ENCODE measurements at places on chromosomes 13 and 19. TPM values are rescaled to one million over a fixed set of nuclear protein-coding genes. Genes with fewer than 3 reads are reported as not detected.
A peak's percentile ranks its signal among the peaks of the same experiment; 100 is the strongest.

GRCh38 chr13:111475488-111475887, 155.0 kb downstream of the TEX29 start:
- H3K27me3 ChIP-seq: no peaks in the 10 kb centered on the region
- DNase-seq: no peak
- no peak overlapping the region for H3K4me3 ChIP-seq
- H3K4me1 ChIP-seq: no peaks in the 10 kb centered on the region
- no peaks in the 10 kb centered on the region for H3K36me3 ChIP-seq
- H3K27ac ChIP-seq: no peak overlapping the region

GRCh38 chr13:106187501-106188095, 347.9 kb downstream of the EFNB2 start:
- no peak overlapping the region for H3K4me3 ChIP-seq
- DNase-seq: no peak

- H3K27ac ChIP-seq: no peak overlapping the region
- H3K4me3 ChIP-seq: no peak overlapping the region
- no peaks in the 10 kb centered on the region for H3K27me3 ChIP-seq
- peaks cover 63% of the 10 kb centered on the region for H3K36me3 ChIP-seq
Observed at GRCh38 chr13:48255954-48256353, 22.9 kb downstream of the ITM2B start.

- H3K36me3 ChIP-seq: peaks cover 15% of the 10 kb centered on the region
- H3K27ac ChIP-seq: no peak overlapping the region
- no peaks in the 10 kb centered on the region for H3K27me3 ChIP-seq
- H3K4me1 ChIP-seq: peaks cover 24% of the 10 kb centered on the region
Observed at GRCh38 chr13:99471221-99472121, 29.8 kb upstream of the TM9SF2 start.

- no peak overlapping the region for H3K4me3 ChIP-seq
- no peak for DNase-seq
- H3K4me1 ChIP-seq: peaks cover 5% of the 10 kb centered on the region
- no peaks in the 10 kb centered on the region for H3K27me3 ChIP-seq
- no peak overlapping the region for H3K27ac ChIP-seq
Observed at GRCh38 chr13:98284679-98285078, 107.6 kb upstream of the RNF113B start.

- peak overlapping the region; percentile 16 for H3K27ac ChIP-seq
- H3K27me3 ChIP-seq: no peaks in the 10 kb centered on the region
- no peak overlapping the region for H3K4me3 ChIP-seq
Observed at GRCh38 chr19:17739121-17739875, 12.0 kb upstream of the FCHO1 start.

- H3K27ac ChIP-seq: no peak overlapping the region
- no peak for DNase-seq
- no peaks in the 10 kb centered on the region for H3K36me3 ChIP-seq
- no peak overlapping the region for H3K4me3 ChIP-seq
- H3K27me3 ChIP-seq: no peaks in the 10 kb centered on the region
- H3K4me1 ChIP-seq: peaks cover 20% of the 10 kb centered on the region
Observed at GRCh38 chr13:95226932-95227695, 74.1 kb downstream of the ABCC4 start.

- H3K4me3 ChIP-seq: peak overlapping the region; percentile 95
- no peak for DNase-seq
- H3K4me1 ChIP-seq: peaks cover 21% of the 10 kb centered on the region
- H3K36me3 ChIP-seq: peaks cover 59% of the 10 kb centered on the region
- H3K27me3 ChIP-seq: no peaks in the 10 kb centered on the region
Observed at GRCh38 chr19:52638601-52639000, 446 bp upstream of the ZNF83 start.

- H3K4me1 ChIP-seq: no peaks in the 10 kb centered on the region
- H3K27ac ChIP-seq: no peak overlapping the region
- no peaks in the 10 kb centered on the region for H3K27me3 ChIP-seq
- H3K36me3 ChIP-seq: no peaks in the 10 kb centered on the region
Observed at GRCh38 chr19:56341948-56342347, 27.3 kb upstream of the ZSCAN5A start.

DNA sequence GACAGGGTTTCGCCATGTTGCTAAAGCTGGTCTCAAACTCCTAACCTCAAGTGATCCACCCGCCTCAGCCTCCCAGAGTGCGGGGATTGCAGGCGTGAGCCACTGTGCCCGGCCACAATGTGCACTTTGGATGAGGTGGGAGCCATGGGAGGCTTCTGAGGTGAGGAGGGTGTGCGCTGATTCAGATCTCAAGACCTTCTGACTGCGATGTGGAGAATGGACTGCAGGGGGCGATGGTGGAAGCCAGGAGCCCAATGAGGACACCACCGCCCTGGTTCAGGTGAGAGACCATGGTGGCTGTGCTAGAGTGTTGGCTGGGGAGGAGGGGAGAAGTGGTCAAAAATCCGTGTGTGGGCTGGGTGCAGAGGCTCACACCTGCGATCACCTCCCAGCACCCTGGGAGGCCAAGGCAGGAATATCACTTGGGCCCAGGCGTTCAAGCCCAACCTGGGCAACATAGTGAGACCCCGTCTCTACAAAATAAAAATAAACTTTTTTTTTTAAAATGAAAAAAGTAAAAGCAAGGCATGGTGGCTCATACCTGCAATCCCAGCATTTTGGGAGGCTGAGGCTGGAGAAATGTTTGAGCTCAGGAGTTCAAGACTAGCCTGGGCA, 5.6 kb downstream of the INAFM1 start:
- H3K4me1 ChIP-seq: peaks cover 11% of the 10 kb centered on the region
- no peaks in the 10 kb centered on the region for H3K27me3 ChIP-seq
- no peak overlapping the region for H3K4me3 ChIP-seq
- peaks cover 10% of the 10 kb centered on the region for H3K36me3 ChIP-seq
- peak; percentile 72 for DNase-seq
- no peak overlapping the region for H3K27ac ChIP-seq

- no peak overlapping the region for H3K27ac ChIP-seq
- H3K27me3 ChIP-seq: no peaks in the 10 kb centered on the region
- no peak for DNase-seq
- peaks cover 24% of the 10 kb centered on the region for H3K36me3 ChIP-seq
- H3K4me3 ChIP-seq: no peak overlapping the region
Observed at GRCh38 chr13:28181413-28181812, 43.1 kb downstream of the PAN3 start.

- DNase-seq: no peak
- peaks cover 51% of the 10 kb centered on the region for H3K27me3 ChIP-seq
- peaks cover 16% of the 10 kb centered on the region for H3K4me1 ChIP-seq
- H3K4me3 ChIP-seq: no peak overlapping the region
Observed at GRCh38 chr19:11281356-11282049, 14.5 kb upstream of the TSPAN16 start.

GRCh38 chr13:53075356-53076041, 46.9 kb downstream of the OLFM4 start:
- H3K4me3 ChIP-seq: no peak overlapping the region
- H3K4me1 ChIP-seq: no peaks in the 10 kb centered on the region
- H3K27ac ChIP-seq: no peak overlapping the region
- H3K27me3 ChIP-seq: no peaks in the 10 kb centered on the region

DNA sequence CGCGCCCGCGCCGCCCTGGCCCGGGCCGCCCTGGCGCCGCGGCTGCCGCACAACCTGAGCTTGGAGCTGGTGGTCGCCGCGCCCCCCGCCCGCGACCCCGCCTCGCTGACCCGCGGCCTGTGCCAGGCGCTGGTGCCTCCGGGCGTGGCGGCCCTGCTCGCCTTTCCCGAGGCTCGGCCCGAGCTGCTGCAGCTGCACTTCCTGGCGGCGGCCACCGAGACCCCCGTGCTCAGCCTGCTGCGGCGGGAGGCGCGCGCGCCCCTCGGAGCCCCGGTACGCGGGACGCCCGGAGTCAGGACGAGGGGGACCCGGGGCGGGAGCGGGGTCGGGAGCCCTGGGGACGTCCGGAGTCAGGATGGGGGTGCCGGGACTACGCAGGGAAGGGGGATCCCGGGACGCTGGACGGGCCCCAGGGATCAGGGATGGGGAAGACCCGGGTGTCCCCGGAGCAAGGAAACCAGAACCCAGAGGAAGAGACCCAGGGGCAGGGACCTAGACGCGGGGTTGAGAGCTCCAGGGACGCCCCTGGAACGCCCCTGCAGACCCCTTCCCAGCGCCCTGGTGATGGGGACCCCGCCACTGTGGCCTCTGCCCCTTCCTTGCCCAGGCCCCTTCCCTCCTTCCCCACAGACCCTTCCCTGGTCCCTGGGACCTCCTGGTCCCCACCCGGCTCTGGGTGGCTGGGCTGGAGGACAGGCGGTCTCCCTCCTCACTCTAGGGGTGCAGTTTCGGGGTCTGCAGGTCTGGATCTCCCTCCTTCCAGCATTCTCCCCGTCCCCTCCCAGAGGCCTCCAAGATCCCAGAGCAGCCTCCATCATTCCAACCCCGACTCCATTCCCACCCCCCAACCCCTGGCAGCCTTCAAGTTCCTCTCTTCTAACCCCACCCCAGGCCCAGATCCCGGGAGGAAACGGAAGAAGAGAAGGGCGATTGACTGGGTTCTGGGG, 645 bp downstream of the GRIN3B start:
- H3K4me3 ChIP-seq: no peak overlapping the region
- H3K36me3 ChIP-seq: no peaks in the 10 kb centered on the region
- H3K27ac ChIP-seq: no peak overlapping the region
- H3K4me1 ChIP-seq: peaks cover 12% of the 10 kb centered on the region
- H3K27me3 ChIP-seq: peaks cover 34% of the 10 kb centered on the region

GRCh38 chr13:26560456-26560855, 3.0 kb downstream of the WASF3 start:
- peaks cover 6% of the 10 kb centered on the region for H3K4me1 ChIP-seq
- peaks cover 34% of the 10 kb centered on the region for H3K27me3 ChIP-seq
- no peak for DNase-seq
- H3K36me3 ChIP-seq: no peaks in the 10 kb centered on the region
- H3K4me3 ChIP-seq: no peak overlapping the region

PIK3R2 gene
- total RNA-seq: 10.9 TPM

LIG4 gene
- 11.4 TPM for total RNA-seq

LRRC4B gene
- not detected for total RNA-seq

SIRT6 gene
- total RNA-seq: 37.0 TPM

NCAN gene
- total RNA-seq: not detected

UBE2L5 gene
- total RNA-seq: not detected

SIAH3 gene
- 0.03 TPM for total RNA-seq
